ENCODE measurements at places on chromosomes 4 and X.

GRCh38 chr4:24885342-24885741 is 27.5 kb downstream of the CCDC149 start:
- no peak for DNase-seq

- DNase-seq, result no peak
Measured at GRCh38 chr4:114132830-114133229, 153.4 kb upstream of the ARSJ start.

GRCh38 chr4:133929531-133930239 is 271.9 kb downstream of the PABPC4L start:
- no peak for DNase-seq

DNA sequence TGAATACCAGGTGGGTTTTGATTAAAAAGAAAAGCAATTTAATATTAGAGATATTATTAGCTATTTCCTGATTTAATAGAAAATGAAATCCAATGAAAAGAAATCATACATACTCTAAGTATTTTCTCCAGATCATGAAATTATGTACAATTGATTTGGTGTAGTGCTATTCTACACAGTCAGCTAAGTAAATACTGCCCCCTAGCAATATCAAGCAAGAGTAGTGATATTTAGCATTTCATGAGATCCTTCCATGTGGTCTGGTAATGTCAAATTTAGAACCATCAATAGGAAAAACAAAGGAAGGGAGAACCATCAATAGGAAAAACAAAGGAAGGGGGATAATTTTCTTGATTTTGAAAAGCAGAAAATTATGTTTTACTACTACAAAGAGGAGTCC is 114.6 kb downstream of the TBCK start:
- no peak for DNase-seq

DNA sequence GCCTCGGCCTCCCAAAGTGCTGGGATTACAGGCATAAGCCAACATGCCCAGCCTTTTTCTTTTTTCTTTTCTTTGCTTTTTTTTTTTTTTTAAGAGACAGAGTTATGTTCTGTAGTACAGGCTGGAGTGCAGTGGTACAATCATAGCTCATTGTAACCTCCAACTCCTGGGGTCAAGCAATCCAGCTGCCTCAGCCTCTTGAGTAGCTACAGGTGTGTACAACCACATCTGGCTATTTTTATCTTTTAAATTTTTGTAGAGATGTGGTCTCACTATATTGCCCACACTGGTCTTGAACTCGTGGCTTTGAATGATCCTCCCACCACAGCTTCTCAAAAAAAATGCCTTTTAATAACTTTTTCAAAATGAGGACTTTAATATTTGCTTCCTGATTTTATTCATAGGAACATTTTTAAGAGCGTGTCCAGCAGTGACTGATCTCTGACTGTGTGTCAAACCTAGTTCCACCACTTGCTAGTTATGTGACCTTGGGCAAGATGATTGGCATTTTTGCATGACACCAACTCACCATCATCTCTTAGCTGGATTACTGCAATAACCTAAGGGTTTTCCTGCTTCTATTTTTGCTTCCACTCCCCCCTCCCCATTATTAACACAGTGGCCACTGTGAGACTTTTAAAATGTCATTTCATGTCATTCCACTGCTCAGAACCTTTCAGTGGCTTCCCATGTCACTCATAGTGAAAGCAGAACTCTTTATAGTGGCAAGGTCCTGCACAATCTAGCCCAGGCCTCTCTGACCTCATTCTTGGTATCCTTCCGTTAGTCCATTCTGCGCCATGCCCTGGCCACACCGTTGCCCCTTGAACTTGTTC is 4.5 kb upstream of the TNIP3 start:
- DNase-seq, result no peak

DNA sequence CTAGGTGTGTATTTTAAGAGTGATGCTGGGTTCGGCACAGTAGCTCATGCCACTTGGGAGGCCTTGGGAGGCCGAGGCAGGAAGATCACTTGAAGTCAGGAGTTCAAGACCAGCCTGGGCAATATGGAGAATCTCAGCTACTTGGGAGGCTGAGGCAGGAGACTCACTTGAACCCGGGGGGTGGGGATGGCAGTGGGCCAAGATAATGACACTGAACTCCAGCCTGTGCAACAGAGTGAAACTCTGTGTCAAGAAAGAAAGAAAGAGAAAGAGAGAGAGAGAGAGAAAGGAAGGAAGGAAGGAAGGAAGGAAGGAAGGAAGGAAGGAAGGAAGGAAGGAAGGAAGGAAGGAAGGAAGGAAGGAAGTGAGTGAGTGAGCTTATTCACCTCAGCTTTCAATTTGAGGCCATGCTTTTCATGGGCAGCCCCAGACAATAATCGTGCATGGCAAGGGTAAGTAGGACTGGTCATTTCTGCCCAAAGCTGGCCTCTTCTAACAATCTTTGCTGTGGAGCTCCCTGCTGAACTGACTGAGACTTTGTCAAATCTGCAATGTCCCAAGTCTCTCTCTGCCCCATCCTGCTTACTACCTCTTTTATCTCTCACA is 42.5 kb upstream of the ELF2 start:
- DNase-seq, result no peak

GRCh38 chr4:170875868-170876267 is 786.1 kb upstream of the AADAT start:
- DNase-seq, result no peak

DNA sequence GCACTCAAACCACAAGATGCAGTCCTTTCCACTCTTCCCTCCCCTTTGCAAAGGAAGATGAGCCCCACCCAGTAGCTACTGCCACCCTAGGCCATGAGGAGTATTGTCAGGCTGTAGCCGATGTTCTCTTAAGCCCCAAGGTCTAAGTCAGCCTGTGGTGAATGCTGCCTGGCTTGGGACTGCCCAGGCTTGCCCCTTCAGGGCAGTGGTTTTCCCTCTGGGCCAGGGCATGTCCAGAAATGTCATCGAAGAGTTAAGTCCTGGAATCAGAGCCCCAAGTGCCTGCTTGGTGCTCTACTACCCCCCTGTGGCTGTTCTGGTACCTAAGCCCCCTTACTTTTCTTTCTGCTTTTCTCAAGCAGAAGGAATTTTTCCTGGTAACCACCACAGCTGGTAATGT is 11.8 kb upstream of the PGK1 start:
- DNase-seq, result no peak

DNA sequence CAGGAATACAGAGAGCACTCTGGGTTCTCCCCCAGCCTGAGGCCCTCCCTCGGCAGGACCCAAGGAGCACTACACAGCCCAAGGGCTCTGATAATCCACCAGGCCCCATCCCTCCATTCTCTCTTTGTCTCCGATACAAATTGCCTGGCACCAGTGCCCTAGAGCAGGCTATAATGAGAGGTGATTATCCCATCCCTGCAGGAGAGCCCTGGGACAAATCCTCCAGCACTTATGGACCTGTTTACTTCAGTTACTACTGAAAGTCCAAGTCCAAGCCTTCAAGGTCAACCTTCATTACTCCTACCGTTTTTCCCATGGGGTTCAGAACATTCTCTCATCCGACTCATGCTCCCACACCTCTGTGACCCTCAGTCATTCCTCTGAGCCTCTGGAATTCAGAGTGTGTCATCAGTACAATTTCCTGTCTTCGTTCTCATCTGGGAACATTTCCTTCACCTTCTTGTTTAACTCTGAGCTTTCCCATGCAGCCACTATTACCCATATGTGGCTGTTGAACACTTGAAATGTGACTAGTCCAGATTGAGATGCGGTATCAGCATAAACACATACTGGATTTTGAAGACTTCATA is 299.0 kb downstream of the RAPGEF2 start:
- no peak for DNase-seq

DNA sequence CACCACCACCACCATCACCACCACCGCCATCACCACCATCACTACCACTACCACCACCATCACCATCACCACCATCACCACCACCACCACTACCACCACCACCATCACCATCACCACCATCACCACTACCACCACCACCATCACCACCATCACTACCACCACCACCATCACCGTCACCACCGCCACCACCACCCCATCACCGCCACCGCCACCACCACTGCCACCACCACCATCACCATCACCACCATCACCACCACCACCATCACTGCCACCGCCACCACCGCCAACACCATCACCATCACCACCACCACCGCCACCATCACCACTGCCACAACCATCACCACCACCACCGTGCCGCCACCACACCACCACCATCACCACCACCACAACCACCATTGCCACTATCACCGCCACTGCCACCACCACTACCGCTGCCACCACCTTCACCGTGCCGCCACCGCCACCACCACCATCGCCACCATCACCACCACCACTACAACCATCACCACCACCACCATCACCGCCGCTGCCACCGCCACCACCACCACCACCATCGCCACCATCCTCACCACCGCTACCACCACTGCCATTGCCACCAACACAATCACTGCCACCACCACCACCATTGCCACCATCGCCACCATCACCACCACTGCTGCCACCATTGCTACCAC is 1511.3 kb upstream of the AGA start:
- DNase-seq, result no peak

- DNase-seq, result no peak
Measured at GRCh38 chr4:62262676-62263075, 1062.5 kb downstream of the ADGRL3 start.

DNA sequence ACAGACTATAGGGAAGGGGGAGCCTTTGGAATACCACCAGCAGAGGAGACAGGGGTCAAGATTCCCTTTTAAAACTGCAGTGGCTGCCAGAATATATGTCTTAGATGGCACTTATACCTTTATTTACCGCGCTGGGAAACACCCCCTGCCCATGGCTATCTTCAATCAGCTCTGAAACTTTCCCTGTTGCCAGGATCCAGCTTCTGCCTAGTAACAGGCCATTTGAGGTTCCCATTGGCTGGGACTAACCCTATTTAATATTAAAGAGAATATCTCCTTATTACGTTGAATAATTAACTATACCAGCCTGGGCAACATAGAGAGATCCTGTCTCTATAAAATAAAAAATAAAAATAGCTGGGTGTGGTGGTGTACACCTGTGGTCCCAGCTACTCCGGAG is 23.8 kb downstream of the SOWAHB start:
- no peak for DNase-seq

GRCh38 chr4:85298037-85298436 is 176.9 kb upstream of the ARHGAP24 start:
- DNase-seq, result no peak

- DNase-seq, result no peak
Measured at GRCh38 chr4:188434643-188435042, 295.4 kb downstream of the TRIML1 start.

DNA sequence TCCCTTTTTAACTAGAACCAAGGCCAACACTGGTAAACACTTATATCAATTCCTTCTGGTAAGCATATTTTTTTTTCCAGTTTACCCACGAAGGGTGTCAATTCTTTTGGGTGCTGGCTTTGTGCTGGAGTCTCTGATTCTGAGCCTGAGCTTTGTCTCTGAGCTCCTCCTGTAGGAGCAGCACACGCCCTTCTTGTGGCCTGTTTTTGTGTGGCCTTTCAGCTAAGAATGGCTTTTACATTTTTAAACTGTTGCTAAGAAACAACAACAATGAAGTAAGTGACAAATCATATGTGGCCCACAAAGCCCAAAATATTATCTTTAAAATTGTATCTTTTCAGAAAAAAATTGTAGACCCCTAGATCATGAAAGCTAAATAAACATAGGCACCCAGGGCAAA is 98.0 kb upstream of the TBC1D9 start:
- no peak for DNase-seq

DNA sequence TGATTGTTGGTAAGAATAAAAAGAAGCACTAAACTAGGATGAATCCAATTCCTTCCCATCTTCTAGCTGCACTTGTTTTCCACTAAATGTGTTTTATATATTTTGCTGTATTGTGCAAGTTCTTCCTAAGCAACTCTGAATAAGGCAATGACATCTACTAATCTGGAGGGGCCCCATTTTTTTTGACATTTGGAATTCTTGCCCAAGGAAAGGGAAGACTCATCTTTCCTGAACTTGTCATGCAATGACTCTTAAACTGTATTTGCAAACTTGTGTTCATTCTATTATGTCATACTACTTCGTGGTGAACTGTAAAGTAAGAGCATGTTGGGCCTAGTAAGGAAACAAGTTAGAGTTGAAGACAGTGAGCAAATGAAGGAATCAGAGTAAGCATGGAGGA is 45.9 kb downstream of the FREM3 start:
- no peak for DNase-seq

DNA sequence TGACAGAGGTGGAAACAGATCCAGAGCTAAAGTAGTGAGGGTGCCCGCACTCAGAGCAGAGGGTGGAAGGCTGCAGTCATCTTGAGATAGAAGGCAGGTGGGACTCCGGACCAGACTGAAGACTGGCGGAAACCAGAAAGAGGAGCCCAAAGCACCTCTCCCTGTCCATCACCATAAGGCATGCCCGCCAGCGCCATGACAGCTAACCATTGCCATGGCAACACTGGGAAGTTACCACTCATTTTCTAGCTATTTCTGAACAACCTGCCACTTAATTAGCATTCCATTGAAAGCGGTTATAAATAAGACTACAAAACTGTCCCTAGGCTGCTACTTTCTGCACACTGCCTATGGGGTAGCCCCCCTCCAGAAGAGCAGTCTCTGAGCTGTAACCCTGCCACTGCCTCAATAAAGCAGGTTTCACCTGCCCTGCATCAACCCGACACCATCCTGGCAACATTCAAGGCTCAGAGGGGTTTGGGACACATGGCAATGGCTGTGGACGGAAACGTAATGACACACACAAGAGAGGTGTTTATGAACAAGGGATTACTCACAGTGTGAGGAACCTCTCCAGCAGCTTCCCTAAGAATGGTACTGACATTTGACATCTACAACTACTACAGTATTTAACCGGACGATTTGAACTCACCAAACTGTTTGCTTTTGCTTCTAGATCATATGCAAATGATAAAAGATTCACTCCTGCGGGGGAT is 27.8 kb upstream of the FGFBP2 start:
- no peak for DNase-seq

DNA sequence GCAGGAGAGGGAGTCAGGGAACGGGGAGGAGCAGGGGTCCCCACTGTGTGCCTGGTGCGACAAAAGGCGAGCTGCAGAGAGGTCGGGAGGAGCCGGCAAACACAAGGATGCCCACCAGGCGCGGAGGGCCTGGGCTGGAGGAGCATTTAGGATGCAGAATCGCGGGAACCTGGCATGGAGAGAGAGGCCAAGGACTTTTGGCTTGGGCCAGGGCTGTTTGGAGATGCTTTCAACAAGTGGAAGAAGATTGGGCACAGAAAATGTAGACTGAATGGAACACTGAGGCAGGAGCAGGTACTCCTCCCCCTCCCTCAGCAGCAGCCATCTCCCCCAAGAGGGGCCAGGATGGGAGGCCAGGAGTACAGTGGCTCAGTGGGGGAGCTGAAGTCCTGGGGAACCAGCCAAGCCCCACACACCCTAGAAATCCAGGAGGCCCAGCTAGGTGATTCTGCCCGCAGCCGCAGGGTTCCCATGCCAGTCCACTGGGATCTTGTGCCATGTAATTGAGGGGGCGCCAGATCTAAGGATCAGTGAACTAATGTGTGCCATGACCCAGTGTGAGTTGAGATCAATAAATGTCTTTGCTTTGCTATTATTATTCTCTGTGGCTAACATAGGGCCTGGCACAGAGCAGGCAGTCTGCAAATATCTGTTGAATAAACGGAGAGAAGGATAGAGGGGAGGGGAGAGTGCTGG is 1.1 kb upstream of the ABLIM2 start:
- no peak for DNase-seq
